SIG-M5 (cell line): ENCODE measurements at places on chromosomes 11 and 22.

DNA sequence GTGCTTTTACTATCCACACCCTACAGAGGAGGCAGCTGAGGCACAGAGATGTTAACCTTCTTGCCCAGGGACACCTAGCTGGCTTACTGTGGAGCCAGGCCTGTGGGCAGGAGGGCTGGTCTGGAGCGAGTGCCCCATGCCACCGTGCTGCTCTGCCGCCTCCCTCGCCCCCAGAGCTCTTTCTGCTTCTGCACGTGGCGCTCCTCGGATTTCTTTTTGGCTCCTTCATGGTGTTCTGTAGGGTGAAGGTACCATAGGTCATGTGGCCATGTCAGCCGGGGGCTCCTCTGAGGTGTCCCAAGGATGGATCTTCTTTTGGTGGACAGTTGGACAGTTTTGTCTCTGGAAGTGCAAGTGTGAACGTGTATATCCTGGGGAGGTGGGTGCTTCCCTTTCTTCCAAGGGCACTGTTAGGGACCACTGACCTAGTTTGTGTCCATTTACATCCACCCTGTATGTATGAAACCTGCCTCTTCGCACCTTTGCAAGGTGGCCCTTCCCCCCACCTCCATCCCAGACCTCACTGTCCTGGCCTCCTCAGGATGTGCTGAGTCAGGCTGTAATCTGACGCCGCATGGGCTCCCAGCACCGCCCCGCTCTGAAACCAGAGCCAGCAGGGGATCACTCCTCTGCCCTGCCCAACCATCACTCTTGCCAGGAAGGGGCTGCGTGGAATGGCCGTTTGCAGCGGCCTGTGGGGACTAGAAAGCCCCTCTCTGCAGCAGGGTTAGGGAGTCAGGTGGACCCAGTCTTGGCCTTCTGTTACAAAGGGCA, 31.7 kb downstream of the POLR3H start:
- no peak for DNase-seq

DNA sequence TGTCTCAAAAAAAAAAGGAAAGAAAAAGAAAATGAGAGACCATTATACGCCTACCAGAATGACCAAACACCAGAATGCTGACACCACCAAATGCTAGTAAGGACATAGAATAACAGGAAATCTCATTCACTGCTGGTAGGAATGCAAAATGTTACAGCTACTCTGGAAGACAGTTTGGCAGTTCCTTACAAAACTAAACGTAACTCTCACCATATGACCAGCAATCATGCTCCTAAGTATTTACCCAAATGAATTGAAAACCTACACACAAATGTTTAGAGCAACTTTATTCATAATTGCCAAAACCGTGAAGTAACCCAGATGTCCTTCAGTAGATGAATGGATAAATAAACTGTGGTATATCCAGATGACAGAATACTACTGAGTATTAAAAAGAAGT, 7.2 kb downstream of the CHKA start:
- DNase-seq = no peak

DNA sequence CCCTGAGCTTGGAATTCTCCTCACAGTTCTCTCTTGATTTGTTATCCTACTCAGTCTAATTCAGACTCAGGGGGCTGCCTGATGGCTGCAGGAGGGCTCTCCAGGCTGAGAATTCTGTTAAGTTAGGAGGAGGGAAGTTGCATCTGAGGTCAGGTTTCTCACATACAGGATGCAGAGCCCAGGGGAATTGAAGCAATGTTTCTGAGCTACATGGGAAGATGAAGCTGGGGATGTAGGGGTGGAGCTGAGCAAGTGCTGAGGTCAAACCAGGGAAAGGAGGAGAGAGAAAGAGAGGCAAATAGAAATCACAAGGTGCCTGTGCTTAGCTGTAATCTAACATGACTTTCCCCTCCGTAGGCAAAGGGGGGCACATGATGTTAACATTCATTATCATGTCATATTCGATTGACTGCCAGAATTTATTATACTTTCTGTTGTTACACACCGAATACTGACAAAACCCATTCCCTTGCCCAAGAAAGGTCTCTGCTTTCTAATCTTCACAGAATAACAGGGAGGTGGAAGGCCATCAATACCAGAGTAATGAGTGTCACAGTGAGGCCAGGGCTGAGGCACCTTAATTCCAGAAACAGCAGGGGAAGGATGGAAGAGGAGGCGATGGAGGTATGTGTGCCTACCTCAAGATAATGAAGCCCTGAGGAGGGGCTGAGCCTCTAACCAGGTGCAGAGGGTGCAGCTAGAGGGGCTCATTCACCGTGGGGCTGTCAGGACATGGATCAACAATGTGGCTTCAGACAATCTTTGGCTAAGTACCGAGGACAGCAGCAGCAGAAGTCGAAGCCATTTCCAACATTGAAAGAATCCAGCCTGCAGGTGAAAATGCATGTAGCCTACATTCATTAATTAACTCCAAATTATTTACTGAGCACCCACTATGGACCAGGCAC, 205.4 kb upstream of the SNX19 start:
- DNase-seq = no peak

- DNase-seq = no peak
These were observed 46.9 kb upstream of the CEP126 start for GRCh38 chr11:101867951-101868350.

- DNase-seq = no peak
These were observed 688 bp upstream of the LRRC74B start for GRCh38 chr22:21044931-21045584.

DNA sequence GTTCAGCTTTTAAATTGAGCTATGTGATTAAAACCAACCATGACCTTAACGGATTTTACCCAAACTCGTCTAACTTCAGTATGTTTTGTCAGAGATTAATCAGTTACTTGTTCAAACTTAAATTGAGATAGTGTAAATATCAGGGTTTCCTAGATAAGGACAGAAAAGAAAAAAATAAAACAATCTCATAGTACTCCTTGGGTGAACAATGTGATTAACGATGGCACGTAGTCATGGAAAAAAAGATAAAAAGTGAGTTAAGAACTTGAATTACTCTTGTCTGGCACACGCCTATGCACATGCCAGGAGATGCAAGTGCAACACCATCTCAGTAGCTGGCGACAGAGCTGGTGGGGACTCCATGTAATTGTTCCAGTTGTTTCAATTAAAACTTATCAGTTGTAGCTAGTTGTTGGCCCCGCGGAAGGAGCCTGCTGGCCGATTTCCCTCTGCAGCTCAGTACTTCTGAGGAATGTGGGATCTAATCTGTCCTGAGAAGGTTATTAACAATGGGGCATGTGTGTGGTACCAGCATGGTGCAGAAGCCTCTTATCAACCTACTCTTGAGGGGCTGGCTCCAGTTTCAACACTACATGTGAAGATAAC, 3.0 kb downstream of the RASSF10 start:
- no peak for DNase-seq

DNA sequence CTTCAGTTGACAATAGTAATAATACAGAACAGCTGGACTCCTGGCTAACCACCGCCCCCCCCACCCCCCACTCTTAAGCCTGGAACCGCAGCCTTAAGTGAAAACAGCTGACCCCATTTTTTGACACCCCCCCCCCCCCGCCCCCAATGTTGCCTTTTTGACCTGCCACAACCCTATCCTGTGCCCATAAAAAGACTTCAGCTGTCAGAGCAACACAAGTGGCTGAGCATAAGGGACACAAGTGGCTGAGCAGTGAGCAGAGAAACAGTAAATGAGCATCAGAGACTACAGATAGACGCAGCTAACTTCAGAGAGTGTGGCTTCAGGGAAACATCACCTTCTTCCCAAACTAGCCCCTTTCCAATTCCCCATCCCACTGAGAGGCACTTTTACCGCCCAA, 1493.8 kb downstream of the LRRC4C start:
- no peak for DNase-seq

- DNase-seq = no peak
These were observed 21.6 kb downstream of the ZFP91 start for GRCh38 chr11:58600510-58600909.
